ENCODE measurements at places on chromosomes 12 and 14. TPM values are rescaled to one million over a fixed set of nuclear protein-coding genes. Genes with fewer than 3 reads are reported as not detected.

The FGD4 gene
- total RNA-seq = 1.4 TPM

The SYCP3 gene
- 1.1 TPM for total RNA-seq

The PPM1H gene
- total RNA-seq = not detected

The OVCH1 gene
- total RNA-seq = not detected

The KRT8 gene
- total RNA-seq = 0.20 TPM

The IRAK4 gene
- 43.4 TPM for total RNA-seq

The KRT85 gene
- total RNA-seq = not detected

The SPRING1 gene
- 26.5 TPM for total RNA-seq

The GLIPR1L1 gene
- not detected for total RNA-seq

The ERP27 gene
- total RNA-seq = 11.8 TPM

The LYSET gene
- total RNA-seq = 11.9 TPM

The KRT7 gene
- total RNA-seq = 8.9 TPM

The REP15 gene
- total RNA-seq = not detected

The LRTM2 gene
- total RNA-seq = not detected

The TEX52 gene
- not detected for total RNA-seq

The SLC6A15 gene
- total RNA-seq = not detected

The FLVCR2 gene
- 0.74 TPM for total RNA-seq

The CLMN gene
- total RNA-seq = 4.3 TPM

The CGRRF1 gene
- 17.3 TPM for total RNA-seq

The FOXG1 gene
- not detected for total RNA-seq

The TRPV4 gene
- not detected for total RNA-seq

The ACACB gene
- 21.4 TPM for total RNA-seq

The INSM2 gene
- total RNA-seq = not detected

The ATF1 gene
- 36.4 TPM for total RNA-seq

The E2F7 gene
- 20.3 TPM for total RNA-seq

The FKBP3 gene
- 67.1 TPM for total RNA-seq

The L2HGDH gene
- total RNA-seq = 11.5 TPM

The GSG1 gene
- total RNA-seq = not detected

The PMCH gene
- not detected for total RNA-seq

The RTL1 gene
- total RNA-seq = not detected

The FBRSL1 gene
- 67.2 TPM for total RNA-seq

The SERPINA12 gene
- not detected for total RNA-seq

The MSI1 gene
- total RNA-seq = not detected

The RAD9B gene
- 1.8 TPM for total RNA-seq

The SLC25A29 gene
- total RNA-seq = 18.1 TPM

The SLC10A1 gene
- not detected for total RNA-seq

The OTX2 gene
- total RNA-seq = not detected

The LYZ gene
- 16.4 TPM for total RNA-seq

The TNS2 gene
- total RNA-seq = 1.9 TPM

The DIO2 gene
- total RNA-seq = not detected

The RFLNA gene
- not detected for total RNA-seq

The SYNDIG1L gene
- total RNA-seq = not detected

The LGMN gene
- 16.7 TPM for total RNA-seq

The KRT82 gene
- total RNA-seq = not detected

The HOXC4 gene
- total RNA-seq = 1.5 TPM

The DUSP6 gene
- total RNA-seq = 77.5 TPM

The C12orf60 gene
- total RNA-seq = 1.6 TPM

The GUCY2C gene
- total RNA-seq = not detected

The SLC5A8 gene
- not detected for total RNA-seq

The TSPAN19 gene
- not detected for total RNA-seq

The ITGA5 gene
- total RNA-seq = 84.5 TPM

The ATP5MC2 gene
- total RNA-seq = 241 TPM
